ENCODE measurements at places on chromosomes 11 and 22.

DNA sequence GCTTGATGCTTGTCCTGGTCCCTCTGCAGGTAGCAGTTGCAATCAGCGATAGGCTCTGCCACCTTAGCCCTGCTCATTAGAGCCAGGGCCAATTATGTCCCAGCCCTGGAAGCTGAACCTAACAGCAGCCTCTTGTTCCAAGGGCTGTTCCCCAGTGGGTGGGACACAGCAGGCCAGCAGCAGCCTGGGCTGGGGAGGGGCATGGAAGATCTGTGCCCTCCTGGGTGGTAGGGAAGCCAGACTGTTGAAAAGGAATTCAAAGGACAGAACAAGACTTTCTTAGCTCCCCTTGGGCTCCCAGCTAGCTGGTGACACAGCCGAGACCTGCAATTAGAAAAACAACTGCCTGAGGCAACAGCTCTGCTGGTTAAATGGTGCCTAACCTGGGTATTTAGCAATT lies 17.4 kb downstream of the DRD2 start:
- DNase-seq: no peak

- no peak for DNase-seq
Observed at GRCh38 chr11:90465553-90465952, 242.7 kb upstream of the CHORDC1 start.

GRCh38 chr11:9385327-9385899 lies 961 bp downstream of the IPO7 start:
- peak; percentile 64 for DNase-seq

- no peak for DNase-seq
Observed at GRCh38 chr11:66462911-66463310, 3.8 kb upstream of the PELI3 start.

DNA sequence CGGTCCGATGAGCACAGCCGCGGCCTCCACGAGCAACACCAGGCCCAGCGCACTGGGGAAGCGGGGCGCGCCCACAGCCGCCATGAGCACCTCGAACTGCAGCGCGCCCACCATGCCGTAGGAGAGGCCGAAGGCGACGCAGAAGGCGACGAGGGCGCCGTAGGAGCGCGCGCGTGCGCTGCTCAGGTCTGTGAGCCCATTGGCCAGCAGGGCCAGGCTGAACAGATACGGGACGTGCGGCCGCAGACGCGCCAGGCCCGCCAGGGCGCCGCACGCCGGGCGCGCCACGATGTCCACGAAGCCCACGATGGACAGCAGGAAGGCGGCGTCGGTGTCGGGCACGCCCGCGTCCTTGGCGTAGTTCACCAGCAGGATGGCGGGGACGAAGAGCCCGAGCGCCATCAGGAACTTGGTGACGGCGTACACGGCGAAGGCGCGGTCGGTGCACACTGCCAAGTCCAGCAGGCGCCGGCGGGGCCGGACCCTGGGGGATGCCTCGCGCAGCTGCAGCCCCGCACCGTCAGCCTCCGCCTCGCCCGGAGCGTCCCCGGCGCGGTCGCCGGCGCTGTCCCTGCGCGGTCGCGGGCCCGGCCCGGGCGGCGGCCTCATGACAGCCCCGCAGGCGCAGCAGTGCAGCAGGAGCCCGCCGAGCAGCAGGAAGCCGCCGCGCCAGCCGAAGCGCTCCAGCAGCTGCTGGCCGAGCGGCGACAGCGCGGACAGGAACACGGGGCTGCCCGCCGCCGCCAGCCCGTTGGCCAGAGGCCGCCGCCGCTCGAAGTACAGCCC lies 2.9 kb downstream of the SLC16A8 start:
- DNase-seq: no peak

DNA sequence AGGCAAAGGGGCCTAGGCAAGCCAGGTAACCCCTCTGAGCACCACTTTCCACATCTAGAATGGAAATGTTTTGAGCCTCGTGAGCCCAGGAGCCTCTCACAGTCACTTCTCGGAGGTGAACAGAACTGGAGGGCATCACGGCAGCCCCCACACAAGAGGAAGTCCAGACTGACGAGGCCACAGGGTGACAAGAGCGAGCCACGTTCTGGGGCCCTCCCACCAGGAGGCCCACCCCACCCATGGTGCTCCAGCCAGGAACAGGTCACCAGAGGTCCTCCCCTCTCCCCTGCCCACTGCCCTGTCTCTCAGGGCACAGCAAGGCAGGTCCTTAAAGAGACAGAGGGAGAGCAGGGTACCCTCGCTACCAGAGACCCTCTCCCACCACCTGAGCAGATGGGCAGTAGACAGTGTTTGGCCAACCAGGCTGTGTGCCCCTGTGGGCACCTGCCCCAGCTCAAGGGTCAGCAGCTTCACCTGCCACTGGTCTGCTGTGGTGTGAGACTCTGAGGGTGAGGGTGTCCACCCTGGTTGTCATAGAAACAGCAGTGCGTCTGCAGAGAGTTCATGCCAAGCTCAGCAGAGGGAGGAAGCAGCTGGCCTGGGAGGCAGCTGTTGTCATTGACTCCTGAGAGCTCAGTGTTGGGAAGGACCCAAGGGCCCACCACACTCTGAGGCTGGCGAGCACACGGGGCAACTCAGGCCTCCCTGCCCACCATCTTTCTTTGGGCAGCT lies 31.4 kb downstream of the RSPH14 start:
- no peak for DNase-seq

GRCh38 chr22:25742918-25743708 lies 1.1 kb downstream of the MYO18B start:
- no peak for DNase-seq

GRCh38 chr11:45259592-45259991 lies 26.5 kb downstream of the SYT13 start:
- DNase-seq: no peak

GRCh38 chr11:44551456-44552139 lies 13.9 kb upstream of the CD82 start:
- DNase-seq: no peak

GRCh38 chr22:46934746-46935491 lies 172.5 kb downstream of the TBC1D22A start:
- DNase-seq: peak; percentile 36

DNA sequence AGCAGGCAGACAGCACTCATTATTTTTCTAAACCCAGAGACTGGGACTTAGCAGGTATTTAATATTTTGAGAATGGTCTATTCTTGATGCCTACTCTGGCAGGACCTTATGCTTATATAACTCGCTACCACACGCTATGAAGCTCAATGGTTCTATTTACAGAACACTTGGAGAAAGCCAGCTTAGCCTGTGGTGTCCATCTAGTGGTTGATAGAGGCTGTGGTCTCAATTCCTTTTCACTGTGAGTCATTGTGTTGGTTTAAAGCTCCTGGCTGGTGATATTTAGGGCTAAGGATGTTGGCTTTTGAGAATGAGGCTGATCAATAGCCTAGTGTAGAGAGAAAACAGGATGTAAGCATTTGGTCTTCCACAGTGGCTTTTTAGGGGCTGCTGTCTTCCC lies 206.4 kb downstream of the DBX1 start:
- no peak for DNase-seq

DNA sequence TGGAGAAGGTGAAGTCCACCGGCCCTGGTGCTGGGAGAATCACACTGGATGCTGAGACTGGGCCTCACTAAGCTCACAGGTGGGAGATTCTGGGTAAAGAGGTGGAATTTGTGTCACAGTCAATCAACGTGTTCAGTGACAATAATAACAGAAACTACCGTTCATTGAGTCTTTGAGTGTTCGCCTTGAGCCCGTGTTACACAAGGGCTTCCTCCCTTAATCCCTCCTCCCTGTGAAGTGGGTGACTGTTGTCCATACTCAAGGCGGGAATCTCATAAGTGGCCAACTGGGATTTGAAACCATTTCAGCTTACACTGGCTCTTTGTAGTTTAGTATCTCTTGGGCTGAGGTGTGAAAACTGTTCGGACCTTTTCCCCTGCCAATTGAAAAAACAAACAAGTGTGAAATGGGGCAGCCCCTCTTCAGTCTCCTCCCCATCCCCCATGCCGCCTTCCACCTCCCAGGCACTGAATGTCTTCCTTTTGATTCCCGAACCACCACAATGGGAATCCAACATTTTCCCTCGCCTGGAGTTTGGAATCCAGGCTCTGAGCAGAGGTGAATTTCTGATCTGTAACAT lies 502.4 kb downstream of the MIAT start:
- DNase-seq: no peak

DNA sequence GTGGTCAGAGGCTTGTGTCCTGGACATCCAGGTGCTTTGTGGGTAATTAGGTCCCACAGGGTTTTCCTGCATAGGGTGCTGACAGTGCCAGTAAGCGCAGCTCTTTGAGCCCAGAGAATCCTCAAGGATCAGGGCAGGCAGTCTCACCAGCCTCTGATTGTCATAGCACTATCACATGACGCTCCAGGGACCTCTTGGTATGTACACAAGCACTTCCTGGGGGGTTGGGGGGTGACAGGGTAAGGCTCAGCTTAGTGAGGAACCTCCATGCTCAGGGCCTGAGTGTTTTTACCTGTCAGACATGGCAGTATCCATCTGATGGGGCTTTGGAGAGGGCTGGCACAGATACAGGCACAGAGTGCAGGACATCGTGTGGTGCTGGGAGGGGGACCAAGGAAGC lies 27.9 kb upstream of the SUSD2 start:
- DNase-seq: no peak

DNA sequence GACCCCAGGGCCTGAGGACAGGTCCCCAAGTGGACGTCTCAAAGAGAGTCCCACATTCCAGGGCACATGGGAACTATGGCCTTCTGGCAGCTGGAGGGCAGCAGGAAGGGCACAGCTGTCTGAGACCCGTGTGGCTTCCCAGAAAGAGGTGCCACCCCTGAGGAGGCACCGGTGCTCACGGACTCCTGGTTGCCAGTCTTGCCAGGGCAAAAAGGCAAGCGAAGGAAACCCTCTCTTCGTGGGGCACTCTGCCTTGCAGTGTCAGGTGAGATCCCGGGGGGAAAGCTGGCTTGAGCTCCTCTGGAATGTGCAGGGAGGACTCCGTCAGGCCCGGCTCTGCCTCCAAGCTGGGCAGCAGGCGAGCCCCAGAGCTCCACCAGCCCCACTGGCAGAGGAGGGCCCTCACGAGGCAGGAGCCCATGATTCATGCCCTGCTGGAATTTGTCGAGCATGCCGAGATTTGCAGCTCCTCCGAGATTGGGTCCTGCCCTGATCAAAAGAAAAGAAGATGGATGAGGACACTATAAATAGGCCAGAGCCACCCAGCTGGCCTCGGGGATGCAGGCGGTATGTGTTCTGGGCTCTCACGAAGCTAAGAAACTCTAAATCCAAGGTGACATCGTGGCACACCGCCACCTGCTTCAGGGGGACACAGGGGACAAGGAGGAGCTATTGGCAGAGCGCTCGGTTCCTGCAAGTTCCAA lies 9.9 kb upstream of the CELSR1 start:
- DNase-seq: no peak

- no peak for DNase-seq
Observed at GRCh38 chr11:105265845-105266244, 126.3 kb upstream of the CARD18 start.

DNA sequence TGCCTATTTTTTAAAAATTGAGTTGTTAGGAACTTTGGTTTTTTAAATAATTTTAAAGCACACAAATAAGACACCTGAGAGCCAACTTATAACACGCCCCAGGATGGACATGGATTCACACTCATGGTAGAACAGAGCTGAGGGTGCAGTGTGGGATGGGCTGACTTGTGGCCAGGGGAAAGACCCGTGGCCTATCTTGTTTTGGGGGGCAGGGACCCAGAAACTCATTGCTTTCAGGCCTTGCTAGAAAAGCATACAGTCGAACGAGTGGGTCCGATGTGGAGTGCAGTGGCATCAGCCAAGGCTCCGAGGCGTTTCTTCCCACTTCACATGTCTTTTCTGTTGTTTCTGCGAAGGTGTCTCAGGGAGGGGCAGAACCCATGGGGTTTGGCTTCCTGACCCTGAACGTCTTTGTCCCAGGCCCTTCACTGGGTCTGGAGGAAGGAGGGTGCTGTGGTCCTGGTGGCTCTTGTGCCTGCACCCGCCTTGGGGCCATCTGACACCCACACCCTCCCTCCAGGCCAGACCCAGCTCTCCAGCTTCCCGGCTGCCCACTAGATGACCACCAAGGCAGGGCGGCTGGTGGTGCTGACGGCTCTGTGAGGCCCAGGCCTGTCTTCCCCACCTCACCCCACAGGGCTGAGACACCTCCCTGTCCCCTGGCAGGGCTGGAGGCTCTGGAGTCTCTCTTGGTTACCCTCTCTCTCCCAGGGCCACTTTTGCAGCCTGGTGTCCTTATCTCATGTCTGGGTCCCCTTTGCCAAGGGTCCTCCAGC lies 120.8 kb downstream of the KCNQ1 start:
- DNase-seq: no peak

DNA sequence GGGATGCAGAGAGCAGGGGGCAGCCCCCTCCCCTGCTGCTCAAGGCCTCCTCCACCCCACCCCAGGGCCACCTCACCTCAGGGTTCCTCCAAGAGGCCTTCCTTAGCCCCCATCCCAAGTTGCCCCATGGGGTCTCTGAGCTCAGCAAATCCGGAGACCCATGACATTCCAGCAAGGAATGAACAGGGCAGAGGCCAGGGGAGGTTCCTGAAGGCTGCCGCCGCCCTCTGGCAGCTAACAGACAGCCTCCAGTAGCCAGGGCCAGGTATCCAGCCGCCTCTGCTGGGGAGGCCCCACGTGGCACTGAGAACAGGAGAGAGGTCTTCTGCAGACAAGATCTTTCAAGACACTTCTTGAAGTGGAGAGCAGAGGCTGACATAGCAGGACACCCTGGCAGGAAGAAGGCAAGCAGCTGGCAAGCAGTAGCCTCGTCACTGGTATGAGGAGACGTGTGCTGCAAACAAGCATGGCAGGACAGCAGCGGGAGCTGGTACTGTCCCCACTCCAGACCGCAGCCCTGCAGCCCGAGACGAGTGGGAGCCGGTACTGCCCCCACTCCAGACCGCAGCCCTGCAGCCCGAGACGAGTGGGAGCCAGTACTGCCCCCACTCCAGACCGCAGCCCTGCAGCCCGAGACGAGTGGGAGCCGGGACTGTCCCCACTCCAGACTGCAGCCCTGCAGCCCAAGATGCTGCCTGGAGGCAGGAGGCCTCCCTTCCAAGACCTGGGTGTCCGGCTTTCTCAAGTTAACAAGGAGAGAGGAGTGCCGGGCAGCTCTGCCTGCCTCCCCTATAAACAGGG lies 190.6 kb downstream of the IGLL1 start:
- no peak for DNase-seq

DNA sequence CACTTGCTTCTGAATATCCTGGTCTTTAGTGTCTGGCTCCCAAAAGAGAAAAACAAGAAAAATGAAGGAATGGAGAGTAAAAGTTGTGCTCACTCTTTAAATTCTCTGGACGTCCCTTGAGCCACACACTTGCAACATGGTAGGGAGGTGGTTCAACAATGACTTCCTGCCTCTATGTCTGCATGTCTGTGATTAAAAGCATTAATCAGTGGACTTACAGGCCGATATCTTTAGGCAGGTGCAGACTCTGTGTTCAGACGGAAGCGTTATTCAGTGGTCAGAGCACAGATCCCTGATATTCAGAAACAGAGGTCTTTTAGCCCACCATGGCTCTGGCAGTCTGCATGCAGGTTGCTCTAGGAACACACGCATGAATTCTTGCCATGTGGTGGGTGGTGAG lies 1920.0 kb upstream of the RAG2 start:
- no peak for DNase-seq

GRCh38 chr11:113698515-113698914 lies 7.6 kb downstream of the TMPRSS5 start:
- DNase-seq: no peak

- DNase-seq: no peak
Observed at GRCh38 chr22:40890881-40891280, 29.0 kb upstream of the DNAJB7 start.

GRCh38 chr11:22491555-22492225 lies 133.9 kb downstream of the FANCF start:
- no peak for DNase-seq

All from inflammatory macrophage treated with lipopolysaccharide for 1 hour (primary cell).